ENCODE measurements at places on chromosomes 5 and 9. TPM values are rescaled to one million over a fixed set of nuclear protein-coding genes. Genes with fewer than 3 reads are reported as not detected.
A peak's percentile ranks its signal among the peaks of the same experiment; 100 is the strongest.

DNA sequence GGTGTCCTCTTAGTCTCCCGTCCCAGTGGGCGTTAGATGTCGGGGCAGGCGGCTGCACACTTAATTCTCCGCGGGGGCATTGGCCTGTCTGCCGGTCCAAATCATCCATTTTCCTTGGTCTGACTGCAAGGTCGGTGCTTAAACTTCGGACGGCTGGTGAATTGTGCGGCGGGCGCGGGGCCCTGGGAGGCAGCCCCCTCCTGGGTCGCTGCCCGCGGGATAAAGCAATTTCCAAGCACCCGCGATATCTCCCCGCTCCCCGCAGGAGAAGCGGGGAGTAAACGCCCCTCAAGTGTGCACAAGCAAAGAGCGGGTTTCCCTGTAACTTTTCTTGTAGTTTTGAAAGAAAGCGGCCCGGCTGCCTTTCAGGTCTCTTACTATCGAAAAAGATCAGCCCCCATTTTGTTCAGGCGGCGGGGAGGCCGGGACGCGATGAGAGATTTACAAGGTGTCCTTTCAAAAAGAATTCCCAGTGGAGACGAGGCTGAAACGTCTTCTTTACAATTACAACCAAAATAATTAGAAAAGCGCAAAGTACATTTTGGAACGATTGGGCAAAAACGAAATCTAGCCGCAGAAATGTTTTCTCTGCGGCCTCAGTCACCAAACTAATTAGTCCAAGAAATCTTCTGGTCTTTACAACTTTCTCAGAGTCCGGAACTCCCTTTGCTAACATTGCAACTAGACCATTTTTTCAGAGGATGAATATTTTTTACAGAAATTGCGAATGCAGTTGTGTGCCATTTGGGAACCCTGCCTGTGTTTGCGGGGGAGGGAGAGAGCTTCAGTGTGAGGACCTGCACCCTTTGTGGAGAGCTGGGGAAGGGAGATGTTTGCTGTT lies 1.8 kb downstream of the IRX1 start:
- no peak for DNase-seq

DNA sequence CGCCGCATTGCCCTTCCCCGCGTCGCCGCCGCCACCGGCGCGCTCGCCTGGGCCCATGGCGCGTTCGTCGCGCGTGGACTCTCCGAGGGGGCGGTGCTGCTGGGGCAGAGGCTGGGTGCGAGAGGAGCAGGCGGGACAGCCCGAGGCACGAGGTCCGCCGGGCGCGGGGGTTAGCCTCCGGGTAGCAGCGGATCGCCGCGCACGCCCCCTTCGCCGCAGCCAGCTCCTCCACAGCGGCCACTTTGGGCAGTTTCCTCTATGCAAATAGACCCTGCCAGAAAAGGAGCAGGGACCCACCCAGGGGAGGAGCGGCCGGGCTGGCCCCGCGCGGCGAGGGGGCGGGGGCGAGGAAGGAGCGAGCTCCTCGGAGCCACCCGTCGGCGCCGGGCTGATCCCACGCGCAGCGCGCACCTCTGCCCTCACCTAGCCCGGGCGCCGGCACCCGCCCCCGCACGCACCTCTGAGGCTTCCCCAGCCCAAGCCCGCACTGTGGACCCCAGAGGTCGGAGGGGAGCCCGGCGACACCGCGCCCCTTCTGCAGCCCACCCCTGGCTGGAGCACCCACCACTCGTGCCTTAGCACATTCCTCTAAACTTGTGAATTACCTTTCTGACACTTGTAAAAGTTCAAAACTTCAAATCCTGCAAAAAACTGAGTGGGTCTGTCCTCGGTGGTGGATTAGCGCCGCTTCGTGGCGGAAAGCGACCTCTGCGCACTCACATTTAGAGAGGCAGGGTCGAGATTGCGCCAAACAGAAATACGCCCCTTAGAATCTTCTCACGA lies at the start of gene COL23A1:
Gene COL23A1, minus strand, starts transcription at position 253 of the 783 bp plus-strand sequence.
- DNase-seq = no peak

DNA sequence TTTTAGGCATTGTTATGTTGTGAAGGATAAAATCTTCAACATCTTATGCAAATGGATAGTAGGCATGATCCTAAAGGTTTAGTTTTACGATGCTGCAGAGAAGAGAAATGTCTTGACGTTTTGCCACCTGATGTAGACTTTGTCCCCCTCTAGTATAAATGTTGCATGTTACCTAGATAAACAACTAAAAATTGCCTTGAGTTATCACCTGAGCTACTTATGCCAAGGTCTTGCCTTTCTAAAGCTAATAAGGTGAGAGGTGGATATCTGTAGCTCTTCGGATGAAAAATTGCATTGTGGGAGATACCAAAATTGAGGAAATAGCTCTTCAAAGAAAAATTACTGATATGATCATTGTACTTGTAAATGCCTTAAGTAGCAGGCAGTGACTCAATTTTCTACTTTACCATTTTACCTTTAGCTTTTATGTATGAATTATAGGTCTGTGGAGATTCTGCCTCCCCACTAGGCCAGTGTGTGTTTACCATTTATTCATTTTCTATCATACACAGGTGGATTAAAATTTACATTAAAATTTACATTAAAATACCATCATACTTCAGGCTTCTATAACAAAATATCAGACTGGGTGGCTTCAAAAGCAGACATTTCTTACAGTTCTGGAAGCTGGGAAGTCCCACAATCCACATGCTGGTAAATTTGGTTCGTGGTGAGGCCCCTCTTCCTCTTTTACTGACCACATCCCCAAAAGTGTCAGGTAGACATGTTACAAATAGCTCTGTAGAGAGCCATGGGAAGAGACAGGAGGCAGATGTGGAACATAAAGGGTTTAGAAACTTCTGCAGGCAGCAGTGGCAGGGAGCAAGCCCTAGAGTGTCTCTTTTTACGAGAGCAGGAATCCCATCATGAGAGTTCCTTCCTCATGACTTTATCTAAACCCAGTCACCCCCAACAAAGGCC lies 100.7 kb upstream of the ERBIN start:
- DNase-seq = no peak

- DNase-seq = no peak
Measured at GRCh38 chr9:749716-750115, 91.8 kb upstream of the DMRT1 start.

DNA sequence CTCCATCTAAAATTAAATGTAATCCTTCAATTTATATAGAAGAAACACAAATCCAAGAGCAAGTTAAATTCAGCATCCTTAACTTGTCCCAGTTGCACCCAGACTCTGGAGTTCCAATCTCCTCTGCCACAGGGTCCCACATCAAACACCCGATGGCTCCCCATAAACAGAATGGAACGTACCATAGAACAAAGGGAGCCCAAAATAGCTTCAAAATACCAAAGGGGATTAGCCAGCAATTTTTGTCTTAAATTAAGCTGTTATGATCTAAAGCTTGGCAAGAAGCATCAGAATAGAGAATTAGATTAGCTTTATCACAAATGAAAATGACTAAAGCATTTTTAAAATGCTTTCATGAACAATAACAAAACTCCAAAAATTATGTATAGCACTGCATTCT lies 112.8 kb downstream of the FANCC start:
- no peak for DNase-seq

GRCh38 chr5:111447822-111448221 lies 64.5 kb downstream of the STARD4 start:
- no peak for DNase-seq

DNA sequence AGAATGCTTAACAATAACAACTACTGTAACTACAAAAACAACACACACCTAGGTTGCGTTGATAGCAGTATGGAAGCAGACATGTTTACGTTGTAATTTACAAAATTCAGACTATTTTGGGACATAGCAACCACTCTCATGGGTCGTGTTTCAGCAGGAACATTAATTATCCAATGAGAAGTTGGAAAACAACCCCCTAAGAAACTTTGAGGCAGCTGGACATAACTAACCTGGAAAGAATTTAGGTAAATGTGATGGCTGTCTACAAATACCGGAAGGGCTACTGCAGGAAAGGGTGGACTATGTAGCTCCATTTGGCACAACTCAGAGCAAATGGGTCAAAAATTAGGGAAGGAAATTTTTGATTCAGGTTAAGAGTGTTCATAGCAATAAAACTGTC lies 409.3 kb downstream of the ADGRV1 start:
- no peak for DNase-seq

DNA sequence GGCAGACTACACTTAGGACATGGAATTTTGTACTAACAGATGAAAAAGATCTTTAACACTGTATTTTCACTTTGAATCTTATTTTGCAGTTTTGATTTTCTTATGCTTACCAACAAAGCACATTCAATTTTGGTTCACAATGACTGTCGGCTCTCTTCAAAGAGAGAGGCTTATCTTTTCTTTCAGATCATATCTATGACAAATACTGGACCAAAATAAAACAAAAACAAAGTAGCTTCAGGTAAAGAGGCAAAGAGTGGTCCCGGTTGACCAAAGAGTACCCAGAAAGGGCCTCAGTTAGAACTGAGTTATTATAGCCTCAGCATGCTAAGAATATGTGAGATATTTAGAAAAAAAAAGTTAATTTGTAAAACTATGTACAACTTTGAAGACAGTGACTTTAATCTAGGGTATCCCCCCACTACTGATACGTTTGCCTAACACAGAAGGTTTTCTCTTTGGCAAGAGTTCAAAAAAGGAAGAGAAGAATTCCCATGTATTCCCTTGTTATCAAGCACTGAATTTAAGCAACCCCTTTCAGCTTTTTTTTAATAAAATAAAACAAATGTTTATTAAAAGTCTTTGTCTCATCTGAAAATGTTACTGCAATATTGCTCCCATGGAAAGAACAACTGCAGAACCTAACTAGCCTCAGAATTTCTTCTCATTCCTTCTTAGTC lies 50.5 kb downstream of the NR6A1 start:
- DNase-seq = no peak

GRCh38 chr5:171852255-171852681 lies 66.7 kb downstream of the SMIM23 start:
- no peak for DNase-seq

- DNase-seq = no peak
Measured at GRCh38 chr9:88183798-88184495, 45.7 kb upstream of the SPATA31C2 start.

DNA sequence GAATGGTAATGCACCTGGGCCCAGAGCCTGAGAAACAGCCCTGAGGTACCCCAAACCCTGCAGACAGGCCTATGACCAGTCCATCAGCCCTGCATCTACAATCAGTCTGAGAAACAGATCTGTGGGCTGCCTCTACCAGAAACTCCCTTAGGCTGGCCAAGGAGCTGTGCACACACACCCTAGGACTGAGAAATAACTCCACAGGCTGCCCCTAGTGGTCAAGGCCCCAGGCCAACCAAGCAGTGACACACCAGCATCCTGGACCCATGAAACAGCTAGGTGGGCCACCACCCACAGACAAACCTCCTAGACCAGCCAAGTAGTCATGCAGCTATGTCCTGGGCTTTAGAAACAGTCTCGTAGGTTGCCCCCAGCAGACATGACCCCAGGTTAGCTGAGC lies 253.6 kb upstream of the VLDLR start:
- DNase-seq = no peak

DNA sequence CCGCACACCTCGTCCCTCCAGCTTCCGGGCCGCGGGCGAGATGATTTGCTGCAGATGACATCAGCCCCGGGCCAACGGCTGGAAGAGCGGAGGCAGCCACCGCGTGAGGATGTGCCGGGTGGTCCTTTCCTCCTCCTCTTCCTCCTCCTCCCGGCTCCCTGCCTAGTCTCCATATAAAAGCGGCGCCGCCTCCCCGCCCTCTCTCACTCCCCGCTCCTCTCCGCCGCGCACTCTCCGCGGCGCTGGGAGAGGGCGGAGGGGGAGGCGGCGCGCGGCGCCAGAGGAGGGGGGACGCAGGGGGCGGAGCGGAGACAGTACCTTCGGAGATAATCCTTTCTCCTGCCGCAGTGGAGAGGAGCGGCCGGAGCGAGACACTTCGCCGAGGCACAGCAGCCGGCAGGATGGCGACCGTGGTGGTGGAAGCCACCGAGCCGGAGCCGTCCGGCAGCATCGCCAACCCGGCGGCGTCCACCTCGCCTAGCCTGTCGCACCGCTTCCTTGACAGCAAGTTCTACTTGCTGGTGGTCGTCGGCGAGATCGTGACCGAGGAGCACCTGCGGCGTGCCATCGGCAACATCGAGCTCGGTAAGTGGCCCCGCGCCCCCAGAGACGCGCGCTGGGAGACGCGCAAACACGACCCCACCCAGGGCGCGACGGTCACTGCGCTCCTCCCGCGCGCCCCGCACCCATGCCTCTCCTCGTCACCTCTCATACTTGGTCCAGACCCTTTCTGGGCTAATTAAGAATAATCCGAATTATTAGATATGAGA lies at the start of gene MAP1B:
Gene MAP1B, plus strand, starts transcription at position 345 of the 770 bp plus-strand sequence. Its CDS starts 57 bp downstream, at position 402.
- peak; percentile 52 for DNase-seq

- DNase-seq = no peak
Measured at GRCh38 chr5:122149321-122150090, 20.2 kb downstream of the ZNF474 start.

GRCh38 chr5:22842574-22842973 lies 10.6 kb downstream of the CDH12 start:
- DNase-seq = no peak

GRCh38 chr5:156591631-156592030 lies 258.5 kb upstream of the PPP1R2B start:
- DNase-seq = no peak

DNA sequence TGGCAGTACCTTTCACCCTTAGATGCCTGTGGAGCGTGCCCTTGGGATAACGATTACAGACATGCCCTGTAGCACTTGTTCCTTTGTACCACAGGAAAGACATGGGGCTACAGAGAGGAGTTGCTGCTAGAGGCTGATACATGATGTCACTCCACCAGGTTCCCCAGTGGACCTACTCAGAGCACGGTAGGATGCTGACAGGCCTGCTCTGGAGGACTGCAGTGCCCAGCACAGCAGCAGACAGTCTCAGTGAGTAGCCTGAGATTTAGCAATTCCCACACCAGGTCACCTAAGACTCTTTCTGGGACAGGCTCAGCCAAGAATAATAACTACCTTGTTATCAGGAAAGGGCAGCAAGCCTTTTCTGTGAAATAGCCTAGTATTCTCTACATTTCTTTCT lies 28.8 kb downstream of the PDE4D start:
- no peak for DNase-seq

DNA sequence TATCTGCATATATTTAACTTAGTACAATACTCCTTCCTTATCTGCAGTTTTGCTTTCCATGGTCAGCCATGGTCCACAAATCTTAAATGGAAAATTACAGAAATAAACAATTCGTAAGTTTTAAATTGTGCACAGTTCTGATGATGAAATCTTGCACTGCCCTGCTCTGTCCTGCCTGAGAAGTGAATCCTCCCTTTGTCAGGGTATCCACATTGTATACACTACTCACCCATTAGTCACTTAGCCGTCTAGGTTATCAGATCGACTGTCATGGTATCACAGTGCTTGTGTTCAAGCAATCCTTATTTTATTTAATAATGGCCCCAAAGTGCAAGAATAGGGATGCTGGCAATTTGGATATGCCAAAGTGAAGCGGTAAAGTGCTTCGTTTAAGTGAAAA lies 8.3 kb upstream of the YTHDC2 start:
- DNase-seq = no peak

PRDM9 gene
- not detected for polyA plus RNA-seq

AMBP gene
- polyA plus RNA-seq = 2.2 TPM

ADRB2 gene
- 0.36 TPM for polyA plus RNA-seq

KIF12 gene
- 155 TPM for polyA plus RNA-seq

JAKMIP2 gene
- 7.4 TPM for polyA plus RNA-seq

C6 gene
- polyA plus RNA-seq = 1.8 TPM

GDNF gene
- polyA plus RNA-seq = 103 TPM

CCDC112 gene
- 18.7 TPM for polyA plus RNA-seq

CATSPER3 gene
- polyA plus RNA-seq = 1.2 TPM

TAS2R1 gene
- not detected for polyA plus RNA-seq

NSUN2 gene
- 59.9 TPM for polyA plus RNA-seq

SLC6A18 gene
- polyA plus RNA-seq = not detected

ROR2 gene
- 29.1 TPM for polyA plus RNA-seq

PTGS1 gene
- polyA plus RNA-seq = 5.9 TPM

STPG3 gene
- polyA plus RNA-seq = 1.0 TPM

NUTM2G gene
- 0.37 TPM for polyA plus RNA-seq

ZNF454 gene
- polyA plus RNA-seq = 5.8 TPM

DDX4 gene
- polyA plus RNA-seq = 0.14 TPM

FLT4 gene
- polyA plus RNA-seq = 25.6 TPM

Measured in left renal pelvis (tissue), 4 donors.